K562 (cell line): ENCODE measurements at places on chromosomes 2 and 18. TPM values are rescaled to one million over a fixed set of nuclear protein-coding genes. Genes with fewer than 3 reads are reported as not detected.

DNA sequence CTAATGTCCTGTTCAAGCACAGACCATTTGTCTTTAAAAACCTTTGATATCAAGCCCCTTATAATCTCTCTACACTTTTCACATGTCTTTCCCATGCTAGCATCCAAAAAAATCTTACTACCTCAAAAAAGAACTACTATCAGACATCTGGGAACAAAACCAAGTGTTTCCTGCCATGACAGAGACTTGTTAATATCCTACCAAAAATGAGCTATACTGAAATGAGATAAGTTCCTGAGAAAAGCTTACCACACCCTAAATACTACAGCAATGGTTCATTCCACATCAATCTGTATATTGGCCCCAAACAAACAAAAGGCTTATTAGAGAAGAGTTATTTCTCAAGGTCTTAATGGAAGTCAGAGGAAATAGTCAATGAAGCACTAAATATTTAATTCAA, 230.1 kb downstream of the DYM start:
- DNase-seq: no peak

DNA sequence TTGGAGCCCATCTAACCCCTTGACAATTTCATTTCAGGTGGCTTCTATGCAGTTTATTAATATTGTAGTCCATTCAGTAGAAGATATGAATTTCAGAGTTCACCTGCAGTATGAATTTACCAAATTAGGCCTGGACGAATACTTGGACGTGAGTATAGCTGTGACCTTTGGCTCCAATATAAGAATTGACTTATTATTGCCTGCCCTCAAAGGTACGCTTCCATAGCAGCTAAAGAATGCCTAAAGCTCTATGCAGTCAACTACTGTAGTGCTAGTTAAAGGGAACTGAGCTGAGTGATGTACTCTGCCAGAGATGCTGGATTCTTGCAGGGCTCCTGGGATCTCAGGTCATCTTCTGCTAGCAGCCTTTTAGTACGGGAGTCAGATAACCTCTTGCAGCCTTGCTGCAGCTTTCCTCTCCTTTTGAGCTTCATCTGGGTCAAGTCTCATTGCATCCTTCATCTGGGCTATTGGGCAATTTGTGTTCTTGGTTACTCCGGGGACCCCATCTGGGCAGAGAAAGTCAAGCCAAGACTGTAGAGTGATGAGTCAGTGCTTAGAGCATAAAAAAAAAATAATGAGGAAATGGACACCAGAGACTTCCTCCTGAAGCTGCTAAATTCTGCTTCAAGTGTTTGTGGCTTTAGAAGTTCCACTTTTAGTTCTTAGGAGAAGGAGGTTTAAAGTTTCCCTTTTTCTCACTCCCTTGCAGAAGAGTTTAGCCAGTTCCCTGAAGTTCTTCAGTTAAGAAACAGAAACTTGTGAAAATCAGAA, 105.6 kb downstream of the PRPF40A start:
- no peak for DNase-seq

DNA sequence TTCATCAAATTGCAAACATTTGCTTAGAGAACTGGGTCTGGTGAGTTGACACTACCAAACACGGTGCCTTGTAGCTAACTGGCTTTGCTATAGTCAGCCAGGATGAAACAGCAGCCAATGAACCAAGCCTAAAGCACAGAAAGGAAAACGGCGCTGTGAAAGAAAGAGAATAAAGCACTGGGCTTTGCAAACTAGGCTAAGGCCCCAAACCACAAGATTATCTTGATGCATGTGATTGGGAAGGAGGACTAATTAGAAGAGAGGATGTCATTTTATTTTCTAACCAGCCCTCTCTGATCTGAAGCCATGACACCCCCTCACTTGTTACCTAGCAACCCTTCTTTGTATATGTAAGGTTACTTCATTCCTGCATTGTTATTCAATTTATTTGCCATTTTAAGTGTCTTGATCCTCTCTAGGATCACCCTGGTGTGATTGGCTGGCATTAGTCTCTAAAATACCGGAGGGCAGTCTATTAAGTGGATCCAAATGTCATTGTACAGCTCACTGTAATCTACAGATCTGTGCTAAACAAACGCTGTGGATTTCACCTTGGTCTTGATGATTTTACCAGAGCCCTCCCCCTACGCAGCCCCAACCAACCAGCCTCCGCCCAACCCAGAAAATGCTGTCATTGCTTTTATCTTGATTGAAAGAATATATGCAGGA, 395.4 kb upstream of the ACVR2A start:
- DNase-seq: no peak

The SLC39A10 gene
- total RNA-seq: 34.8 and 35.5 TPM in 2 replicates

- no peak for DNase-seq
Observed at GRCh38 chr2:42813763-42814162, 21.4 kb upstream of the HAAO start.

DNA sequence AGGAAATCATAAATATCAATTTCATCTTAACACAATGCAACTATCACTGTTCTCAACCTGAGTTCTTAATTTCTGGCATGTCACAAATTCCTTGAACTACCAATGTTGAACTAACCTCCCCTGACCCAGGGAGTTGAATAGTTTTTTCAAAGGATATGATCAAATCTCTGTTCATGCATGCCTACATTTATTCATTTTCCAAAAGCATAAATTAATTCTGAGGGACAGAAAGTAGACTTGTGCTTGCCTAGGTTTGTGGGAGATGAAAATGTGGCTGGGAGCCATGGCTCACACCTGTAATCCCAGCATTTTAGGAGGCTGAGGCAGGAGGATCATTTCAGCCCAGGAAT, 175.7 kb downstream of the TGIF1 start:
- DNase-seq: no peak

DNA sequence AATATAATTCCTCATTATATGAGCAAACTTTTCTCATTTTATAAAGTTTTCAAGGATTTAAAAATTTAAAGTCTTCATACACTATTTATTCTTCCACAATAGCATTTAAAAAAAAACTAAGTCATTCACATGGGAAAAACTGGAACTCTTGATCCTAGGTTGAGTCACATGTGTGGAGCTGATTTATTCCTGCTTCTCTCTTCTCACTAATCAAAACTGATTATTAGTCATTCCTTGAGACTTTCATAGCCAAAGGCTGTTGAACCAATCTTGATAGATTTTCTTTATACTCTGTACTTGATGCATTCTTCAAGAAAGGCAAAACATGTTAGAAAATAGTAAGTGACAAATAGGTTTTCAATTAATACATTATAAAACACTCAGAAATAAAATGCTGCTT, 27.4 kb downstream of the NR4A2 start:
- no peak for DNase-seq

The CHRNG gene
- total RNA-seq: not detected in 2 replicates

DNA sequence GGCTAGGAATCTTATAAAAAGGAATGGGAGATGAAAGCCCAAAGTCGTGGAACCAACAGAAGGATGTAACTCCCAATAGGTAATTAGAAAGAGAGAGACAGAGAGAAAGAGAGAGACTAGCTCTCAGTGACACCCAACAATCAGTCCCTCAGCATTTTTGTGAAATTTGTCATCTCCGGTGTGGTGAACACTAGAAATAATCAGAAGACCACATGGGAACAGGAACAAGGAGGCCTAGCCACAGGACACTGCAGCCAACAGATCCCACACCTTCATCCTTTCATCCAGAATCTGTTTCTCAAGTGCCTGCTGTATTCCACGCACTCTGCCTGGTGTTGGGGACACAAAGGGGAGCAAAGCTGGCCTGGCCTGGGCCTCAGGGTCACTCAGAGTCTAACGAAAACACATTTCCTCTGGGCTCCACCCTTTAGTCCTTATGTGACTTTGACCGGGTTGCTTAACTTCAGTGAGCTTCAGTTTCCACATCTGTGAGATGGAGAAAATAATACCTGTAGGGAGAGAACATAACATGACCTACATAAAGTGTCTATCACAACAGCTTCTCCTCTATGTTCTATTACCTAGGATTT, 53.1 kb downstream of the EHD3 start:
- no peak for DNase-seq

GRCh38 chr2:59713577-59713976, 839.9 kb downstream of the BCL11A start:
- DNase-seq: no peak

- no peak for DNase-seq
Observed at GRCh38 chr2:206145665-206146064, 13.6 kb downstream of the NDUFS1 start.

DNA sequence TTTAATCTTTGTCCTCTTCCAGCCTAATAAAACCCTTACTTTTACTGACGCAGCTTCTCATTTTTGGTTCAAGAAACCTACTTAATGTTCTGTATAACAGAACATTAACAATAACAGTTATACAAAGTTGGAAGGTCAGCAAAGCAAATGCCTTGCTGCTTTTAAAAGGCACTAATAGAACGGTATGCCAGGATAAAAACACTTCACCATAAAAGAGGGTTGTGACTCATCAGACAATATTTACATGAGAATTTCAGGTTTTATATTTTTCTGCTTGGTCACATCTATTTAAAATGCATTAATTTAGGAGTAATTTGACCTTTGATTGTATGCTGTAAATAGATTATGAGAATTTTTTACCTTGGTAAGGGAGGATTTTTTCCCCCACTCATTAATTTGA, 3.0 kb downstream of the KLHL41 start:
- no peak for DNase-seq

DNA sequence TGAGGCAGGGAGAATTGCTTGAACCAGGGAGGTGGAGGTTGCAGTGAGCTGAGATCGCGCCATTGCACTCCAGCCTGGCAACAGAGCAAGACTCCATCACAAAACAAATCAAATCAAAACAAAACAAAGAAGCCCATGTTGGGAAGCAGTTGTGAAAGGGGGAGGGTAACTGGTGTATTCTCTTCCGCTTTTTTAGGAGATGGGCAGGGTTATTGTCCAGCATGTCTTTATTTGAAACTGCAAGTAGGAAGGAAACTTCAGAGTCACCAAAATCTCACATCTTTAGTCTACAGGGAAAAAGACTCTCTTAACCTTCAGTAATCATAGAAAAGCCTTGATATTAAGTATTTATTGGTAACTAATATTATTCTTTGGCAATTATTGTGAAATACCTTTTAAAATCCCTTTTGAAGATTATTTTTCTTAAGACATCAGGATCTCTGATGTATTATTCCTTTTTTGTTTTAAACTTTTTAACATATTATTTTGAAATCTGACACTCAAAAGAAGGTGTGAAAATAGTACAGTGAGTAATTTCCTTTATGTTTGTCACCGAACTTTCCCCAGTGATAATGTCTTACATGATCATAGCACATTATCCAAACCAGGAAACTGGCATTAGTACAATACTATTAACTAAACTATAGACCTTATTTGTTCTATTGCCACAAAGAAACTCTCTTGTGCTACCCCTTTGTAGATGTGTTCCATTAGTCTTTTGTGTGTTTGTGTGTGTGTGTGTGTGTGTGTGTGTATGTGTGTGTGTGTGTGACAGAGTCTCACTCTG, 84.3 kb upstream of the LTBP1 start:
- no peak for DNase-seq

DNA sequence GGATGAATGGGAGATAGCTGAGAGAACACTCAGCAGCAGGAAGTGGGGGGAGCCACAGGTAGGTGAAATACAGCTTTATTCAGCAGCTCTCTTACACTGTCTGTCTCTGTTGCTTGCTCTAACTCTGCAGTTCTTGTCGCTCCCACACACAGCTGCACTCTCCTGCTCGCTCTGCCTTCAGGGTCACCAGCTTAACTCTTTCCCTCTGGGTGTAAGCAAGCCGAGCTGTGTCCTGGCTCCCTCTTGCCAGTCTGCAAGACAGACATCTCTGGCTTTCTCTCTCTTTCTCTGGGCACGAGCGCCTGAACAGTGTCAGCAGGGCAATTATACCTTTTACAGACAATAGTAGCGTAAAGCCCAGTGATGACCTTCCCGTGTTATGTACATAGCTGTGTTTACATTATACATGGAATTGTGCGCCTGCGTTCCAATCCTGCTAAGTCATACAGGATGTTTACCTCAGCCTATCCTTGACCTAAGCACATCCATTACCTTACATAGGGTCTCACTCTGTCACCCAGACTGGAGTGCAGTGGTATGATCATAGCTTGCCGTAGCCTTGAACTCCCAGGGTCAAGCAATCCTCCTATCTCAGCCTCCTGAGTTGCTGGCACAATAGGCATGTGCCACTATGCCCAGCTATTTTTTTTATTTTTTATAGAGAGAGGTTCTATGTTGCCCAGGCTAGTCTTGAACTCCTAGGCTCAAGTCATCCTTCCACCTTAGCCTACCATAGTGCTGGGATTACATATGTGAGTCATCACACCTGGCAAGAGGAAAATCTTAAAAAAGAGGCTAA, 57.8 kb upstream of the CHN1 start:
- no peak for DNase-seq

- DNase-seq: no peak
Observed at GRCh38 chr2:147774805-147775204, 70.0 kb upstream of the ACVR2A start.

The CIB4 gene
- not detected in 2 replicates for total RNA-seq

The DPP4 gene
- total RNA-seq: 0.11 and 0.18 TPM in 2 replicates

The HJURP gene
- total RNA-seq: 43.6 and 46.4 TPM in 2 replicates

DNA sequence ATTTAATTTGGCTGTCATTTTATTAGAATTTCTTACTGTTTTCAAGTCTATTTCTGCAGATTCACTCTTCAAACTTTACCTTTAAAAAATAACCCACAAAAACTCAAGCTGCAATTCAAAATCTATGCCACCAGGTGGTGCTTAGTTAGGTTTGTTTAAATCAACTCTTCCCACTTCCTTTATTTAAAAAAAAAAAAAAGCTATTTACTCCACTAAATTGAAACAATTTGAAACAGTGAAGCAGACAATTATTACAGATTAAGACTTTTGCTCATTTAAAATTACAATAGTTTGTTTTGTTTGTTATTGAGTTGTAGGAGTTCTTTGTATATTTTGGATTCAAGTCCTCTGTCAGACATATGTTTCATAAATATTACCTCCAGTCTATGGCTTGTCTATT, 300.0 kb downstream of the PDE11A start:
- DNase-seq: peak; percentile 45

DNA sequence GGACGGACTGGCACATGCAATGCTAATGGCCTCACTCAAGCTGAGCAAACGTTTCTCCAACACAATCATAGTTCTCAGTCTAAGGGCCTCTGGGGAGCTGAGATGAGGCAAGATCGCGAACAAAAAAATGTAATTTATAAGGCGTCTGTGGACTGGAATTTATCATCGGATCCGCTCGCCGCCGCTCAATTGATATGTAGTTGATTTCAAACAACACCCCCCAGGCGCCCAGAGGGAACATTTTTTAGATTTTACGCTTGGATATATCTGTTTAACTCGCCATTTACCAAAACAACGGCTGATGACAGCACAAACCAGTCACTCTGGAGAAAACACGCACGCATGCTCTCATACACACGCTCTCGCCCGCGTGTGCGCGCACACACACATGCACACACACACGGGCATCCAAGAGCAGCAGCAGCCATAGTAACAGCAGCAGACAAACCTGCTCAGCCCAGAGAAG, 335.8 kb downstream of the SMAD2 start:
- no peak for DNase-seq
